HT1080 (cell line): ENCODE measurements at places on chromosomes 4 and X.

GRCh38 chr4:143253166-143253565, 68.4 kb downstream of the USP38 start:
- peak; percentile 67 for DNase-seq

DNA sequence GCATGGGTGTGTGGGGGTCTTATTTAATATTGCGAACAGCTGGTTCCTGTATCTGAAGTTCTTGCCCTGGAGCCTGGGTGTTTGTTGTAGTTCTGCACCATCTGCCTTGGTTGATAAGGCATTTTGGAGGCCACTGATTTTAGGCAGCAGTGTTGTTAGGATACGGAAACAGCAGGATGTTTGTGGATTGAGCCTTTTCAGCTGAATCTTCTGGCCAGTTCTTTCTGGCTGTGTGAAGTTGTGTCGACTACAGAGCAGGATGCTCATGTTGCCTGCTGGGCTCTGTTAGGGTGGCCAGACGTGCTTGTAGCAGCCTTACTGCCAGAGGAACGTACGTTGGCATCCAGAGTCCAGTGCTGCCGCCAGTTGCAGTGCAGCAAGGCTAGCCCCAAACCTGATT, 134.2 kb downstream of the PTTG2 start:
- DNase-seq = no peak

- DNase-seq = no peak
Measured at GRCh38 chr4:165085946-165086345, 26.7 kb downstream of the TMEM192 start.

DNA sequence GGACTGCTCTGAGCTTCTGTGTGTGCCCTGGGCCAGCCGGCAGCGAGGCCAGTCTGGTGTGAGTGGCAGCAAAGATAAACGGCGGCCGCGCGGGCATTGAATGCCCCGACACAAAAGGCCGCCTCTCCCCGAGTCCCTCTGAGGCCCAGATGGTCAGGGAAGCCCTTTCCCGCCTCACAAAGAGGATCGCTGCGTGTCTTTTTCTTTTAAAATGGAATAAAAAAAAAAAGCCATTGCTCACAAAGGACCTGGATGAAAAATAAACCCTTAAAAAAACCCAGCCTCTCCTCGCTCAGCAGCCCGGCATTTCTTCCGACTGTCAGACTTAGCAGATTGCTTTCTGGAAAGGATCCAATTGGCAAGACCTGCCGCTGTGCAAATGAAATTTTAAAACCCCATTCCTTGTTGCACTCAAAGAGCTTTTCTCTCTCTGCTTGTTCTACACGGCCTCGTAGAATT, 578.7 kb downstream of the BCOR start:
- DNase-seq = no peak

DNA sequence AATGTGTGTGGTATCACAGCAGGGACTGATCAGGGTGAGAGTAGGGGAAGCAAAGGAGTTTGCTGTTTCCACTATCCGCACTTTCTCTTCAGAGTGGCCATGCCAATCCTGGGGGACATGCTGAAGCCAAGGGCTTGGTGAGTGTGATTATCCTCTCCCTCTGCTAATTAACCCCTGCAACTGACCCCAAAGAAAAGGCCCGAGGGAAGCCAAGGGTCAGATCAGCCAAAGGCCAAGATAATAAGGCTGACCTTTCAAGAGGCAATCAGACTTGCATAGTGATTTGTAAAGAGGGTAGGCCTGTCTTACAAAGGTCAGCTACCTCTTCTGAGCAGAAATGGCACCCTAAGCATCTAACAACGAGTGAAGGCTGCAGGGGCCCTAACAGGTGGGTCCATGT, 420.5 kb upstream of the CPEB2 start:
- no peak for DNase-seq
